ENCODE measurements at places on chromosomes 7 and 10.

GRCh38 chr7:78587443-78588044 lies 789.0 kb downstream of the PHTF2 start:
- no peak for DNase-seq

DNA sequence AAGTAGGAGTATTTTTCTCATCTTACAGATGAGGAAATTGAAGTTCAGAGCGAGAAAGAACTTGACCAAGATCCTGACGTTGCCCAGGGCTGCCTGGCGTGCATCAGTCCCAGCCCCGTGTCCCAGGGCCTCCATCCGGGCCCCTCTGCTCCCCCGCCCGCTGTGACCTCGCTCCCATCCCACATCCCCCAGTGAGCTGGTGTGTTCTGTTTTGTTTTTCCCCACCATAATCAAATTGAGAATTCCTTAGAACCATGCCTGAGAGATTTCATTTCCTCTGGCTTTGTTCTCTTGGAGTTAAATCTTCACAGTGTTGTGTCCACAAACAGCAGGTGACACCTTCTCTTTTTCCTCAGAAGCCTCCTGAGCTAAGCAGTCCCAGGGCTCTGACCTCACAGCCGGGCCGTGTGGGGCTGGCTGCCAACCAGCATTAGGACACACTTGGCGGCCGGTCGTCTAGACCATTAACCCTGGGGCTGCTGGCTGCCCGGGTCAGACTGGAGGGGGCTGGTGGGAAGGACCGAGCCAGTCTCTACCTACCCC lies 44.3 kb downstream of the PFKP start:
- no peak for DNase-seq

DNA sequence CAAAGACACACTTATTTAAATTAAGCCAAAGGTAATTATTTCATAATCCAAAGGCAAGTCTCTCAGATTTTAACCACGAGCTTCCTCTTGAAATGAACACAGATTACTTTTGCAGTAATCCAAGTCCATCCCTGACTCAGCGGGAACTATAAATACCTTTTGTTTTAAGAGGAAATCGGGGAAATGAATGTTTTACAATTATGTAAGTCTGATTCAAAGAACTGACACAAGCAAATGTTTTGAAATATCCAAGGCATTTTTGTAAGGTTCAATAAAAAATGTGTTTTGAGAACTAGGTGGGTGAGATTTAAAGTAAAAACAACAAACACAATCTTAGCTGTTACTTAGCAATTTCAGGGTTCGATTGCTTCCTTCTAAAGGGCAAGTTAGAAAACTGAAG lies 179.8 kb upstream of the ASAH2 start:
- no peak for DNase-seq

DNA sequence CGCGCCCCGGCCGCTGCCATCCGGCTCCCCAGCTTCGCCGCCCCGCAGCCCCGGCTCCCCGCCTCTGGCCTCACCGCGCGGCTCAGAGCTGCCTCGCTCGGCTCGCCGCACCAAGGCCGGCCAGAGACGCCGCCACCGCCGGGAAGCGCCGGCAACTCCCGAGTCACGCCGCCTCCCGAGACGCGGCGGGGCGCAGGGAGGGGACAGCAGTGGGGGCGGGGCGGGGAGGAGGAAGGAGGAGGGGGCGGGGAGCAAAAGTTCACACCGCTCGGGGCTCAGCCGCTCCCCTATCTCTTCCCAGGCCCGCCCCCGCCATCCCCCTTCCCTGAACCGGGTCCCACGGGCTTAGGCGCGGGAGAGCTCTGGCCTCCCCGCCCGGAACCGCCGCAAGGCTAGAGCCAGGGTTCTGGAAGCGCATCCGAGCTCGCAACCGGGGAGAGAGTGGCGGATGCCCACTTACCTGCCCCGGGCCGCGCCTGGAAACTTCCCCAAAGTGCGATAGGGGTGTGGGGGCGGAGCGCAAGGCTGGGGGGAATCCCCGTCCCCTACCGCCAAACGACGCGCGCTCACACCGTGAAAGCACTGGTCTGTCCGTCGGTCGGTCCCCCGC lies 1.0 kb downstream of the CHST15 start:
- DNase-seq, result no peak
